SJCRH30 (cell line): ENCODE measurements at places on chromosomes 11 and 22. TPM values are rescaled to one million over a fixed set of nuclear protein-coding genes. Genes with fewer than 3 reads are reported as not detected.

DNA sequence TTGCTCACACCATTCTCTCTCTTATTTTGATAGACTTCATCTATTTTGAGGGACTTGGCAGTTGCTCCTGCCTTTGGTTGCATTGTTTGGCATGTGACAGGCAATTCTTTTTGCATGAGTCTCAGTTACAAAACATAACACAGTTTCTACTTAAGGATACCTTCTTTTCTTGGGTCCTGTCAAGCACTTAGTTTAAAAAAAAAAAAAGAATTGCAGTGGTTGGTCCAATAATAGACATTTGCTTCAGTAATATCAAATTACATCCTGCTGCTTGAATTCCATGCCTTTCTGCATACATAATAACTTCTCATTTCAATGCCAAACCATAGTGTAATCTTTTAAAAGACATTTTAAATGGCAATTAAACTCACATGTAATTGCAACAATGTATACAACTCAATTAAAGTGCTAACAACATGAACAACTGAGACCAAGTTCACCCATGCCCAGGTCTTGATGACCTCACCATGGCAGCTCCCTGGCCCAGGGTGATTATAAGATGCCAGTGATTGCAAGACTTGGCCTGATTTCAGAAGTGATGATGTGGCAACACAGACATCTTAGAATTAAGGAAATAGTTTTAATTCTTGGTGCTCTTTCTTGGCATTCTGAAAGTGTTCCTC, 32.2 kb upstream of the PLET1 start:
- no peak for DNase-seq

GRCh38 chr22:37309211-37310074, 27.1 kb downstream of the CYTH4 start:
- no peak for DNase-seq

GRCh38 chr11:17188675-17189074, 19.1 kb downstream of the PIK3C2A start:
- DNase-seq, result no peak

DNA sequence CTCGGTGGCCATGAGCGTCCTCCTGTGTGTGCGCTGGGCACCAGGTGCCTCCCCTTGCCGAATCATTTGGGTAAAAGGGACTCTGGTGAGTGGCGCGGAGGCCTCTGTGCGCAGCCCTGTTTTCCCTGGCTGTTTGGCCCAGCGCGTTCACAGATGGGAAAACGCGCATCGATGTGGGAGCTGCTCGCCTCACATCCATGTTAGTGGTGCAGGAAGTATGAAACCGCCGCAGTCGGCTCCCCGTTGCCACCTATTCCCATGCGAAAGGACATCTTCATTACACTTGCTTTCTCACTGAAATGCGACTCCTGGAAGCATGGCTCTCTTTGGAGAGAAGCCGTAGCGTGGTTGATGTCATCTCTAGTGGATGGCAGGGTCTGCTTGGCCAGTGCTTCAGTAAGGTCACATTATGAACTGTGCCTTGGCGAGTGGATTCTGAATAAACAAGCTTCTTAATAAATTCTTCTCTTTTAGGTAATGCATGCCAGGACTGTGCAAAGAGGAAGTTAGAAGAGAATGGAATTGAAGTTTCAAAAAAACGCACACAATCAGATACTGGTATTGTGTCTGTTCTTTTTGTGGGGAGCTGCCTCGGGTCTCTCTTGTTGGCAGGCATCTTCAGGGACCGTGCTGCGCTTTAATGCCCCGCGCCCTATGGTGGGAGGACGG, 26.3 kb downstream of the FAM118A start:
- DNase-seq, result no peak

- peak; percentile 93 for DNase-seq
Measured at GRCh38 chr22:17903564-17904295, 120.6 kb downstream of the MICAL3 start.

DNA sequence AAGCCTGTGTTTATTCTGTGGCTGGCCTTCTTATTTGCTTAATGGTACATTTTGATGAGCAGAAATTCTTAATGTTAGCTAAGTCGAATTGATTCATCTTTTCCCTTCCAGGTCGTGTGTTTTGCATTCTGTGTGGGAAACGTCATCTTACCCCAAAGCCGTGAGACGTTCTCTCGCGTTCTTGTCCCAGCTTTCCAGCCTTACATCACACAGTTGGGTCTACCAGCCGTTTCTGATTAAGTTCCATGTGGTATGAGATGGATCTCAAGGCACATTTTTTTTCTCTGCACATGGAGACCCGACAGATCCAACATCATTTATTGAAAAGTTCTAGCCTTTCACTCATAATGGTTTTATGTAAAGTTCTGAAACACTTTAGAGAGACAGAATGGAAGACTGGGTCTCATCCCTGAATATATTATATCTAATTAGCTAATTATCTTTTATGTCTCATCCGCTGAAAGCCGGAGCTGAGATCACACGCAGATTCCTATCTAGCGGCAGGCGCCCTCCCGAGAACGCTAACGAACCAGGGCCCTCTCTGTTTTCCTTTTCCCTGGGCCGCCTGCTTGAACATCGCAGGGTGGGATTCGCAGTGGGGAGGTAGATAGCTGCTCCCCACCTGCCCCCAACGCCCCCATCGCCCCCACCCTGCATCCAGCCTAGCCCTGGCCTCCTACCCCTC, 1162.2 kb downstream of the BRD1 start:
- DNase-seq, result no peak

- DNase-seq, result no peak
Measured at GRCh38 chr22:26888887-26889286, 231.5 kb downstream of the MIAT start.

DNA sequence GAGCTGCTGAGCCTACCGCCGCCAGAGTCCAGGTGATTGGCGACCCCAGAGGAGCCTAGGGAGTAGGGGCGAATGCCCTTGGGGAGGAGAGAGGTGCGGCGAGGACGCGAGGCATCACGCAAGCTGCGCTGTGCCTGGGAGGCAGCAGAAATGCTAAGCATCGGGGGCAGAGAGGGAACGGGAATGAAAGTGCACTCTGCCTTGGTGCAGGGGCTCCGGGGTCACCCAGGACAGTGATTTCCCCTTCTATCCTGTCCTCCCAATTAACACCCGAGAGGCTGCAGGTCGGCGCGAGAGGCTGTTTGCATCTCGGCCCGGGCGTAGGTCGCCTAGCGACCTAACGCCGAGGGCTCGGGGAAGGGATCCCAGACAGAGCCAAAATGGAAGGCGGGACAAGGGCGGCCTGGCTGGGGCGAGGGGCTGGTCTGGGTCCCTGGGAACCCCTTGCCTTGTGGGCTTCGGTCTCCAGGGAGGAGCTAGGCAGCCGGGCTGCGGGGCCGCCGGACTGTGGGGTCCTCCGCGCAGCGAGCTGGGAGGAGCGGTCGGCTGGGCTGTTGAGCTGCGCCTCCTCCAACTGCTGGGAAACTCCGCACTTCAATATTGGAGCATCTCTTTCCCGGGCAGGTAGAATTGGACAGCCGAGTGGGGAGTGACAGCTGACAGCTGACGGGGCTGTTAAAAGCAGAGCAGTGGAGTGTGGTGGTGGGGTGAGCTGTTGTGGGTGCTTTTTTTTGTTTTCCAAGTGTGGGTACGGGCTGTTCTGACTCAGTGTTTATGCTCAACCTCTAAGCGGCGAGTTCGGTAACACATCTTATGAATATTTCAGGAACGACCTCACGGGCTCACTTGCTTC, 657 bp downstream of the ELMOD1 start:
- DNase-seq, result peak; percentile 26

- DNase-seq, result no peak
Measured at GRCh38 chr11:63023222-63023814, 7.7 kb upstream of the SLC22A8 start.

DNA sequence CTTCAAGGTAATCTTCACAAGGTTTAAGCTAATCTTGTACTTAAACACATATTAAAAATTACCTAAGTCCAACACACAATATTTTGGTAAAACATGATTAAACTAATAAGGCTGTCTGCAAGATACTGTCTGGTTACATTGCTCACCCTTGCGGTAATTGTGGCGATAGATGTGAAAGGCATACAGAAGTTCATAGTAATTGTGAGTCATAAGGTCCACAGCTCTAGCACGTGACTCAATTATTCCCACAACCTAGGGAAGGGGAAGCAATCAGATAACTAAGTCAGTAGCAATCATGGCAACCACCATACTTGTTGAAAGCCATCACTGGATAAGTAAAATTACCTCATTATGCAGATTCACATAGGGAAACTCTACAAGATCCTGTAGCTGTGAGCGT, 30.5 kb upstream of the FNBP4 start:
- no peak for DNase-seq

- DNase-seq, result no peak
Measured at GRCh38 chr11:112789481-112789880, 171.7 kb upstream of the NCAM1 start.

DNA sequence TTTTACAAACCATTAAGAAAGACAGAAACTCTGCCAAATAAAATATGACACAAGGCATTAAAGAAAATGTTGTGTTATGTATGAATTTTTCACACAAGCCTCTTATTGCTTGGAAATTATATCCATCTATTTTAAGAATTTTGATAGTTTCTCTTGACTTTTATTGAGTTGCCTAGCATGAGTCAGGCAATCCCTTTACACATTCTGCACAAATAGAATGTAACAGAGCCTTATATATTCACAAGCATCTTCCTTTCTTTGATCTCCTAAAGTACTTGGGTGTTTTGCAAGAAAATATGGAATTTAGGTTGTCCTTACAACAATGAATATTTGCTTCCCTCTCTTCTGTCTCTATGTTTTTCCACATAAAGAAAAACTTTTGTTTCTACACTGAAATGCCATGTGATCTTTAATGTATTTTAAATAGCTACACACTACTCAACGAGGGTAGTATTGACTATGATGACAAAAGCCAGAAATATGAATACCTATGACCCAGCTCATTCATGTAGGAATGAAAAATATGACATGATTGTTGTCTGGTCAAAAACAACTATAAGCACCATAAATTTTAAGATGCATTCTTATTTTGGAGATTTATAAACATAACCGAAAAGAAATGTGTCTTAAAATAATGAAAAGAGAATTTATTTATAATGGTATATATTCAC, 398.8 kb downstream of the GUCY1A2 start:
- no peak for DNase-seq

DNA sequence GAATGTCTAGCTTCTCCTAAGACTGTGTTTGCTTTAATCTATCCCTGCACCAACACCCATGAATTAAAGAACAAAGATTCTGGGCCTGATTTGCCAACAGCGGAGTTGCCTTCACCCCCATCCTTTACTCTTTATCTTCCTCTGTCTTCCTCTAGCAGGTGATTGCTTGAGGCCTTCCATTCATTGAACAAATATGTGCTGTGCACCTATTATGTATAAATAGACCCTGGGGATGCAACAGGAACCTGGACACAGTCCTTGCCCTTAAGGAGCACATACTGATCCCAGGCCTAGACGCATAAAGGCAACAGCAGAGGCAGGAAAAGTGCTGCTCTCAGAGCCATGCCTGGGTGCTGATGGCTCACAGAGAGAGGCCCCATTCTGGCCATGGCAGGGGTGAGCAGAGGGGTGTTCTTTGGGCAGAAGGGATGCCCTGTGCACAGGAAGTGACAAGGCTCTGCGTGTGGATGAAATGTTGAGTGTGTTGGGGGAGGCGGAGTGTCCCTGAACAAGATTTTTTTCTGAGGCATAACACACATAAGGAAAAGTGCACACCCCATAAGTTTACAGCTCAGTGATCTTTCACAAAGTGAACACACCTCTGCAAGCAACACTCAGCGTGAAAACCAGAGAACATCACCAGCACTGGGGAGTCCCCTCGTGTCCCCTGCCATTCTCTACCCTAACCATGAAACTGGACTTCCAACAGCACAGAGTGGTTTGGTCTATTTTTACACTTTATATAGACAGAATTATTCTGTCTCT, 145.9 kb downstream of the GRIK4 start:
- no peak for DNase-seq

DNA sequence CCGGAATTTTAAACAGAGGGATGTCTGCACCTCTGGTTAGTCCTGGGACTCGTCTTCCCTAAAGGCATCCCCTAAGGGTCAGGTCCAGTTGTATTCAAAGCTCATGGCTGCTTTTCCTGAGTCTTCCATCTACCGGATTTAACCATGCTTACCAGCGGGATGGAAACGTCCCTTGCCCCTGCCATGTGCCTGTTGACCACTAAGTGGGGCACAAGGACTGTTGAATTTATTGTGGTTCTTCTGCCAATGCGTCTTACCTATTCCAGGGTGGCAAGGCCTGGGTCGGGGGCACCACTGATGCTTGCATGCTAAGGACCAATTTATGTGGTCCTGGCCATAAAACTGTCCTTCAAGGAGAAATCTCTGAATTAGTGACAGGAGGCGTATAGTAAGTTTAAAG, 25.6 kb downstream of the ANKRD42 start:
- no peak for DNase-seq

DNA sequence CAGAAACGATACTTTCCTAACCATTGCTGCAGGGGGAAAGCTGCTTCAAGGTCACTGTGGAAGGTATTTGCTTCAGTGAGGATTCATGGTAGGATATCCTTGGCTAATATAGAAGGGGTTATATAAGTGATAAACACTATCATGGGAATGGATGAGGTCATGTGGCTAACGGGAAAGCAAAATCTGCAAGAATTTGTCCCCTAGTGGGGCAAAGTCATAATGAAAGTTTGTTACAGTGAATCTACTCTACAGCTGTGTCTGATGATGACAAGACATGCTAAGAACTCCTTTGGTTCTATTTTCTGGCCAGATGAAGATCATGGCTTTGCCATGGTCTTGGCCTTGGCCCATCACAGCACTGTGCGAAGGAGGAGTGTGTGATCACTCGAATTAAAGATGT, 13.8 kb downstream of the MMP20 start:
- DNase-seq, result no peak

GRCh38 chr11:65208785-65209710, 27.3 kb downstream of the CAPN1 start:
- DNase-seq, result no peak

DNA sequence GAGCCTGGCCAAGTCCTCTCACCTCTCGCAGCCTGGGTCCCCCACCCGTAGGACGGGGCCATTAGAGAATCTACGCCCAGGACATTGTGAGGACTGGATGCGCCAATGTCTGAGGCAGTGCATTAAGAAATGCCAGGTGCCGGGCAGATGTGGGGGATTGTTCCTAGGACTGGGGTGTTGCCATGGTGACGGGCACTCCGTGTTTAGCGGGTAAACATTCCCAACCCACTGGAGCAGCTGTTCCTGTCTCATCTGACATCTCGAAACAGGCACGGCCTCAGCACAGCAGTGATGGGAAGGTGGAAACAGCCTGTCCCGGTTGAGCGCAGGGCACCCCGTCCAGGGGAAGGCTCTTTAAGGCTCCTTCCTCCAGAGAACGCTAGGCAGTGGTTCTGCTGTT, 99.6 kb upstream of the RTL6 start:
- DNase-seq, result peak; percentile 96

DNA sequence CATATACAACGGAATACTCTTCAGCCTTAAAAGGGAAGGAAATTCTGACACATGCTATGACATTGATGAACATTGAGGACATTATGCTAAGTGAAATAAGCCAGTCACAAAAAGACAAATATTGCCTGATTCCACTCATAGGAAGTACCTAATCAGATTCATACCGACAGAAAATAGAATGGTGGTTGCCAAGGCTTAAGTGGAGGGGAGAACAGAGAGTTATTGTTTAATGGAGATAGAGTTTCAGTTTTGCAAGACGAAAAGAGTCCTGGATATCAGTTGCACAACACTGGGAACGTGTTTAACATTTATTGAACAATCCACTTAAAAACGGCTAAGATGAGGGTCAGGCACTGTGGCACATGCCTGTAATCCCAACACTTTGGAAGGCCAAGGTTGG, 45.6 kb upstream of the HIPK3 start:
- DNase-seq, result peak; percentile 34

Gene NRIP3
- total RNA-seq, result 10.1 and 13.2 TPM in 2 replicates

Gene KRTAP5-9
- total RNA-seq, result not detected in 2 replicates

Gene PHLDA2
- not detected in 2 replicates for total RNA-seq

Gene SLC1A2
- not detected in 2 replicates for total RNA-seq
